Activated T-cell treated with anti-CD3 and anti-CD28 coated beads for 4 hours (primary cell): ENCODE measurements at places on chromosomes 7 and 10.

DNA sequence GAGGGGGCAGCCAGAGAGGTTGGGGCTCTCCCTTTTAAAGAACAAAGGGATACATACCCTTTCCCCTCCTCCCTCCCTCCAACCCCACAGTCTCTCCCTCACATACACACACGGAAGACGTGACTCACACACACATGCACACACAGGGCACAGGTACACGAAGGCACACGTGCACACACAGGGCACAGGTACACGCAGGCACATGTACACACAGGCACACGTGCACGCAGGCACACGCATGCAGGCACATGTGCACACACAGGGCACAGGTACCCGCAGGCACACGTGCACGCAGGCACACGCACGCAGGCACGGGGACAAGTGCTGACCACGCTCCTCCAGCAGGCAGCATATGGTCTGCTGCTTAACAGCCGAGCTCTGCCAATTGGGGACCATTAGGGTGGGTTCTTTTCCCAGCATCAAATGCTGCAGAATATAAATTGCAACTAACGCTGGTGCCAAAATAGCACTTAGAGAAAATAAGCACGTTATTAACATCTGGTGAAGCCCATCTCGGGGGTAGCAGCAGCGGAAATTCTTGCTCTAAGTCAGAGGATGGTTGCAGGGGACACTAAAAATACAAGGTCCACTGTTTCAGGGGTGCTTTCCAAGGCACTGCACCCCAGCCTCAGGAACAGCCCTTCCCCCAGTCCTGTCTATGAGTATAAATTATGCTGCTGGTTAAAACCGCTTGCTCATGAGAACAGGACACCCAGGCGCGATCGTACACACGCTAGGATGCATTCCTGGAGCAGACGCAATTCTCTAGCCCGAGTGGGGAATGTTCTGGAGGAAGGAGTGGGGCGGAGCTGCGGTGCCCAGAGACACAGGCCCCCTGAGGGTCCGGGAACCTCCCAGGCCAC is 55.2 kb upstream of the TNRC18 start:
- no peak for DNase-seq

- DNase-seq, result no peak
Measured at GRCh38 chr10:51095444-51095843, 21.2 kb downstream of the PRKG1 start.

DNA sequence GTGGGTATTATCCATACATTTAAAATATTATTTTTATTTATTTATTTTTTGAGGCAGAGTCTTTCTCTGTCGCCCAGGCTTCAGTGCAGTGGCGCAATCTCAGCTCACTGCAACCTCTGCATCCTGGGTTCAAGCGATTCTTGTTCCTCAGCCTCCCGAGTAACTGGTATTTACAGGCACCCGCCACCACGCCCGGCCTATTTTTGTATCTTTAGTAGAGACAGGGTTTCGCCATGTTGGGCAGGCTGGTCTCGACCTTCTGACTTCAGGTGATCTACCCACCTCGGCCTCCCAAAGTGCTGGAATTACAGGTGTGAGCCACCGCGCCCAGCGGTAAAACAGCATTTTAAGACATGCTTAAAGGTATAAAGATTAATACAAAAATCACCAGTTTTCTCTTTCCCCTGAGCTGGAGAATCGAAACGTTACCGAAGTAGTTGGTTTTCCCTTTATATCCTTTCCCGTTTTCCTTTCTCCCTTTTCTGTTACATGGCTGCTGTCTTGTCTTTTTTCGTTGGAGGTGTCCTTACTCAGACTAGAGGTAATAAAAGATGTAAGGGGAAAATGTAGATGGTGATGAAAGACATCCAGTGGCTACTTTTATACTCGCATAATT is 1.7 kb downstream of the ARL5B start:
- no peak for DNase-seq

DNA sequence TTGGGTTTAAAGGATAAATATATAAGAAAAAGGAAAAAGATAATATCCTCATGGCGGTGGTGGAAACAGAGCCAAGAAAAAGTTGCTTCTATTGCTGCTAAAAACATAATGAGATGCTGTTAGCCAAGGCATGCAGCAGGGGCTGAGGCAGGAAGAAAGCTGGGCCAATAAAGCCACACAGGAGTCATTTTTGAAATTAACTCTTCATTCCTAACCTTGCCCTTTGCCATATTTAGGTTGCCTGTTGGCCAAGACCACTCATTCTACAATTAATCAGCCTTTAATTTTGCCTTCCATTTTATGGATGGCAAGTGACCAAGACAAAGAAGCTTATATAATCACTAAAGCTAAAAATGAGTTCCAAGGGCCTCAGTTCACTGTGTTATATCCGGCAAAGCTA is 58.2 kb downstream of the ARMH3 start:
- no peak for DNase-seq

- DNase-seq, result no peak
Measured at GRCh38 chr7:2887816-2888215, 43.7 kb upstream of the GNA12 start.

DNA sequence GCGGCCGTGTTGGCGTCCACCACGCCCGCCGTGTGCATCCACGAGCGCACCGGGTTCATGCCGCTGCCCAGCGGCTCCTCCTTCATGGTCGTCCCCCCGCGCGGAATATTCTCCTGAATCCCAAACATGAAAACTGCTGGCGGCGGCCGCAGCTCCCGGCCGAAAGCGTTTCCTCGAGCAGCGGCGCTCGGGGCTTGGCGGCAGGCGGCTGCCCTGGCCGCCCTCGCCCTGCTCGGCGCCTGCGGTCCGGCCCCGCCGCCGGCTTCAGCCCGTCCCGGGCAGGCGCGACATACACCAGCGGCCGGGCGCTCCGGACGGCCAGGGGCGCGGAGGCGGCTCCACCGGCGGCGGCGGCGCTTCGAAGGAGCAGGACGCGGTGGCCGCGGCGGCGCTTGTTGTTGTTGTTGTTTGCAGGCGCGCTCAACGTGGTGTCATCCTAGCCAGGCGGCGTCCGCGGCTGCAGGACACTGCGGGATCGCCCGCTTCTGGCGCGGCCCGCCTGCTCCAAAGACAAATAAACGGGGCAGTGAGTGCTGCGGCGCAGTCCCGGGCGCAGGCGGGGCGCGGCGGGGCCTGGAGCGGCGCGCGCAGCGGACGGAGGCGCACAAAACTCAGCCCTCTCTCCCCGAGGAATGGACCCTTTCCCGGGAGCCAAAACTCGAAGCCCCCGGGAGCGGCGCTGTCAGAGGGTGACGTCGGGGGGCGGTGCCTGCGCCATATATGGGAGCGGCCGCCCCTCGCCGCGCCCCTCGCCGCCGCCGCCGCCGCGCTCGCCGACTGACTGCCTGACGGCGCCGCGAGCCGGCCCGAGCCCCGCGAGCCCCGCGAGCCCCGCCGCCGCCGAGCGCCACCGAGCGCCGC is at the start of gene EBF3:
Gene EBF3 (minus strand): TSS at position 634 of the 861 bp plus-strand sequence. CDS start 506 bp downstream, at position 128.
- peak; percentile 18 for DNase-seq

GRCh38 chr7:26061678-26062603 is 90.1 kb upstream of the NFE2L3 start:
- DNase-seq, result peak; percentile 66

- DNase-seq, result no peak
Measured at GRCh38 chr7:105277341-105277740, 111.4 kb downstream of the SRPK2 start.

DNA sequence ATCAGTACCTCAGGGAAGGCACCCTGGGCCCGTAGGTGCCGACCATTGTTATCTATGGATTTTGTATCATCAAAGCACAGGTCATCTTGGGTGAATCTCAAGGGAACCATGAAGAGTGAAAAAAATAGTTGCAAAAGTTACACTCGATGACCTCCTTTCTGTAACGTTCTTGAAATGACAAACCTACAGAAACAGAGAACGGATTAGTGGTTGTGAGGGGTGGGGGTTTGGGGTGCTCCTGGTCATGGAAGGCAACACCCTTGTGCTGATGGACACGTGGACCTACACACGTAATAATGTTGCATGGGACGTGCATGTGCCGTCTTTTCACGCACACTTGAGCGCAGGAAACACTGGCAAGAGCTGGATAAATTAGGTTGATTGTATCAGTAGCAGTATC is 655.9 kb downstream of the SDK1 start:
- no peak for DNase-seq

DNA sequence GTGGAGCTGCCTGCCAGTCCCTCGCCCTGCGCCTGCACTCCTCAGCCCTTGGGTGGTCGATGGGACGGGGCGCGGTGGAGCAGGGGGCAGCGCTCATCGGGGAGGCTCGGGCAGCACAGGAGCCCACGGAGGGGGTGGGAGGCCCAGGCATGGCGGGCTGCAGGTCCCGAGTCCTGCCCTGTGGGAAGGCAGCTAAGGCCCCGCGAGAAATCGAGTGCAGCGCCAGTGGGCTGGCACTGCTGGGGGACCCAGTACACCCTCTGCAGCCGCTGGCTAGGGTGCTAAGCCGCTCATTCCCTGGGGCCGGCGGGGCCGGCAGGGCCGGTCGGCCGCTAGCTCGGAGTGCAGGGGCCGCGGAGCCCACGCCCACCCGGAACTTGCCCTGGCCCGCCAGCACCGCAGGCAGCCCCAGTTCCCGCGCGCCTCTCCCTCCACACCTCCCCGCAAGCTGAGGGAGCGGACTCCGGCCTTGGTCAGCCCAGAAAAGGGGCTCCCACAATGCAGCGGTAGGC is 565.9 kb upstream of the NRG3 start:
- no peak for DNase-seq

- DNase-seq, result no peak
Measured at GRCh38 chr10:64358907-64359306, 837.7 kb downstream of the REEP3 start.

- no peak for DNase-seq
Measured at GRCh38 chr7:106108991-106109390, 3.1 kb downstream of the SYPL1 start.

- no peak for DNase-seq
Measured at GRCh38 chr10:100996678-100997359, 2.8 kb upstream of the LZTS2 start.
